Spinal cord (tissue), 10 donors: ENCODE measurements at places on chromosomes 5 and 9.

GRCh38 chr5:74109344-74109743, 483.3 kb downstream of the ARHGEF28 start:
- no peak for DNase-seq

DNA sequence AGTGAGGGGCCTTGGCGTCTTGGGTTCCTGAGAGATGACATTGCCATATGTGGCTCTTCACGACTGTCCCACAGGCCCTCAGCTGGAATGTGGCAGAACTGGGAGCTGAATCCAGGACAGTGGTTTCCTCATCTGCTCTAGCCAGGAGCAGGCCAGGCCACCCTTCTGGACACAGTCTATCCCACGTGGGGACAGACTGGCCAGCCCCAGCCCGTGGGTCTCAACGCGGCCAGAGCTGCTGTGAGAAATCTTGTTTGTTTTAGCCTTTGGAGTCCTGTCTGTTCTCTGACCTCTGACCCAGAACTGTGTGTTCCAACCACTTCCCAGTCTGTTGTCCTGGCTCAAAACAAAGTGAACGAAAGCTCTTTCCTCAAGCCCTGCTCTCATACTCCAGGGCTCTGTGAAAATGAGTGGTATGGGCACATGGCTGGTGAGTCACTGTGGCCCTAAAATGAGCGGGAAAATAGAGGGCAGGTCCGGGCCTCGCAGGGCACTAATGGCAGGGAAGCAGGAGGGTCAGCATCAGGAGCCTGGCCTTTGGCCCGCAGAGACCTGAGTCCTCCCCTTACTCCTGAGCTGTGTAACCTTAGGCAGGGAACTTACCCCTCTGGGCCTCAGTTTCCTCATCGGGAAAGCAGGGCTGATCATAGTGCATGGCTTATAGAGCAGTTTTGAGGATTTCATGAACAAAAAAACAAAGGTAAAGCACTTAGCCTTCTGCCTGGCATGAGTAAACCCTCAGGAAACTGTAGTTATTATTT, 34.8 kb upstream of the GLRX start:
- DNase-seq = no peak

DNA sequence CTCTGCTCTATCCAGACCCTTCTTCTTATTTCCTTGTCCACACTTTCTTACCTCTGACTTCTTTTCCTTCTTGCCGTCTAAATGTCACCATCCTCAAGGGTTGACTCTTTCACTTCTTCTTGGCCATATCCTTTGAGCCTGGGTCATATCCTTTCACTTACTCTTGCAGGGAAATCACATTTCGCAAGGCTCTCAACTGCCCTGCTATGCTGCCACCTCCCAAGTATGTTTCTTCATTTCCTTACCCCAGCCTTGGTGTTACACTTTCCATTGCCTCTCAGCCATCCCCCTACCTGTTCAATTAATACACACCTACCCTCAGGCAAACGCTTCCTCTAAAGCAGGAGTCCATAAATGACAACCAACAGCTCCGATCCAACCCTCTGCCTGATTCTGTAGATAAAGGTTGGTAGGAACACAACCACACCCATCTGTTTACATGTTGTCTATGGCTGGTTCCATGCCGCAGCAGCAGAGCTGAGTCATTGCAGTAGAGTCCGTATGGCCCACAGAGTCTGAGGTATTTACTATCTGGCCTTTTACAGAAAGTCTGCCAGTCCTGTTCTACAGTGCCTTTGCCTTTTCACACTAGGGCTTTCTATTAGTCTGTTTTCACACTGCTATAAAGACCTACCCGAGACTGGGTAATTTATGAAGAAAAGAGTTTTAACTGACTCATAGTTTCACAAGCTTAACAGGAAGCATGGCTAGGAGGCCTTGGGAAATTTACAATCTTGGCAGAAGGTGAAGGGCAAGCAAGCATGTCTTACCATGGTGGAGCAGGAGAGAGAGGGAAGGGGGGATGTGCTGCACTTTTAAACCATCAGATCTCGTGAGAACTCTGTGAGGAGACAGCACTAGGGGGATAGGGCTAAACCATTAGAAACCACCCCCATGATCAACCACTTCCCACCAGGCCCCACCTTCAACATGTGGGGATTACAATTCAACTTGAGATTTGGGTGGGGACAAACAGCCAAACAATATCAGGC, 97.9 kb downstream of the SV2C start:
- no peak for DNase-seq

DNA sequence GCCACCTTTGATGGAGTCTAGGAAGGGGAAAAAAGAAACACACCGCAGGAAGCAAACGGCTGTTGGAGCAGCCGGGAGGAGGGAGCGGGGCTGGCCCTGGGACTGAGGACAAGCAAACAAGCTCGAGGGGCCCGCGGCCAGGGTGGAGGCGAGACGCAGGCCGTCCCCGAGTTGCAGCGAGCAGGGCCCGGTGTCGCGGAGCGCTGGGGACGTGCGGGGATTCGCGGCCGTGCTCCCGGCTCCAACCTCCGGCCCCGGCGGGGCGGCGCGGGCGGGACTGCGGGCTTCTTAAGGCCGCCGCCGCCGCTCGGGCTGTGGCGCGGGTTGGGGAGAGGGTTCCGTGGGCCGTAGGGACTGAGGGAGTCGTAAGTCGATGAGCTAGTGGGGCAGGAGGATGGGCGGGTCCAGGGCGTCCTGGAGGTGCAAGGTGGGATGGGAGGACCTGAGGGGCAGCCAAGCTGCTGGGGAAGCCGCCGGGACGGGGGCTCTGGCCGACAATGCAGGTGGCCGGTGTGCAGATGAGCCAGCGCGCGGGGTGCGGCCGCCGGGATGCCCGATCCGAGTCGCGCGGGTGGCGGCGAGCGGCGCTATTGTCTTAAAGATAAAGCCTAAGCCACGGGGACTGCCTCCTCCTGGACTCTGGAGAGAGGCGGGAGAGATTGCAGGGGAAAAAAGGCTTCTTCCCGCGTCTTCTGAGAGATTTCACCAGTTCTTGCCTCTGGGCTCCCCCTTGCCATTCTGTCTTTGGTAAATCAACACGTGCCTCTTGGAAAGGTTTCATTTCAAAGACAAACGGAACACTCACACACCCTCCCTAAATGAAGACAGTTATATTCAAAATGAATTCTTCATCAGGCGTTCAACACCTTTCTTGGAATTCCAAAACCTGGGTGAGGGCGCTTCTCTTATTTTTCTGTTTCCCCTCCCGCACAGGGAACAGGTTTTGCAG, 1.6 kb upstream of the HAPLN1 start:
- DNase-seq = peak; percentile 49
